ENCODE measurements at places on chromosomes 7 and 10.

- no peak for DNase-seq
These were observed 24.5 kb upstream of the PPP1R9A start for GRCh38 chr7:94882891-94883290.

DNA sequence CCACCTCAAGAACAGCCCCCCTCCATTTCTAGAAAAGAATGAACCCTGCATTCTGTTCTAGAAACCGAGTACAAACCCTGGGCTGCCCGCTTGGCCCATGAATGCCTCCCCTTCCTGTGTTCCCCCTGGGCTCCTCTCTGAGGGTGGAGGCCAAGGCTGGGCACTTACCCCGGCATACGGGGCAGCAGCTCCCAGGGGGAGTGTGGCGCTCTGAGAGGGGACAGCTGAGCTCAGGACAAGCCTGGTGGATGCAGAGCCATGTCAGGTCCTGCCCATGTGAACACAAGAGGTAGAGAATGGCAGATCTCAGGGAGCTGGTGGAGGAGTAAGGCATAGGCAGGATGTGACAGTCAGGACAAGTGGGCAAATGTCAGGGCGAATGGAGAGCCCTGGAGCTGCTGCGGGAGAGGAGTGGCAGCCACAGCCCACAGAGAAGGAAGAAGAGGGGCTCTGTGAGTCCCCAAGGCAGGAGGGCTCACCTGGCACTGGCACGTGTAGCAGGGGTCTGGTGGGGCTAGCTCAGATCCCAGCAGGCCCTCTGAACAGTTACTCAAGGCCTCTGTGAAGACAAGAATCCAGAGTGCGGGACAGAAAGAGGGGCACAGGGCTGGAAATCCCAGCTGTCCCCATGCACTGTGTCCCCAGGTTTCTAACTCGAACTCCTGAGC, 18.9 kb downstream of the ATP6V1F start:
- DNase-seq: no peak

GRCh38 chr7:78677391-78677790, 776.1 kb downstream of the MAGI2 start:
- no peak for DNase-seq

DNA sequence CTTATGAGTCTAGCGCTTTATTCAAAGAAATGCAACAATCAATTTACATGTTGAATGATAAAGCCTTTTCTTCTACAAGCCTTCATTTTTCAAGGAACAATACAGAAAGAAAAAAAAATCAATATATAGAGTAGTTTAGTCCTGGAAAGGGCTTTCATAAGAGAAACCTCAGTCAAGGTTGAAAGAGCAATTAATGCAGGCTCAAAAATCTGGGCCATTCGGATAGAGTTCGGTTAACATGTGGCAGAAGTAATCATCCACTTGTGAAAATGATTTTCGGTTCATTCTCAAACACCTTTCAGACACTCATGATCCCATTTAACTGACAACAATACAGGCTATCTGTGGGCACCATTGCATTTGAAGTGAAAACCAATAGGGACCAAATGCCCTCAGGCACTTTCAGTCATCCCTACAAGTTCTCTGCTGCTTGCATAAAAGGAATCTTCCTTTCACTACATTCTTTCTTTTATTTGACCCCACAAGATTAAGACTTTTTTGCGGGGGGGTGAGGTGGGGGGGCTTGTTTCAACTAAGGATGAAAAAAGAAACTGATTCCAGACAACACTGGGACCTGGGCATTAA, 177.9 kb downstream of the RNF133 start:
- DNase-seq: no peak

DNA sequence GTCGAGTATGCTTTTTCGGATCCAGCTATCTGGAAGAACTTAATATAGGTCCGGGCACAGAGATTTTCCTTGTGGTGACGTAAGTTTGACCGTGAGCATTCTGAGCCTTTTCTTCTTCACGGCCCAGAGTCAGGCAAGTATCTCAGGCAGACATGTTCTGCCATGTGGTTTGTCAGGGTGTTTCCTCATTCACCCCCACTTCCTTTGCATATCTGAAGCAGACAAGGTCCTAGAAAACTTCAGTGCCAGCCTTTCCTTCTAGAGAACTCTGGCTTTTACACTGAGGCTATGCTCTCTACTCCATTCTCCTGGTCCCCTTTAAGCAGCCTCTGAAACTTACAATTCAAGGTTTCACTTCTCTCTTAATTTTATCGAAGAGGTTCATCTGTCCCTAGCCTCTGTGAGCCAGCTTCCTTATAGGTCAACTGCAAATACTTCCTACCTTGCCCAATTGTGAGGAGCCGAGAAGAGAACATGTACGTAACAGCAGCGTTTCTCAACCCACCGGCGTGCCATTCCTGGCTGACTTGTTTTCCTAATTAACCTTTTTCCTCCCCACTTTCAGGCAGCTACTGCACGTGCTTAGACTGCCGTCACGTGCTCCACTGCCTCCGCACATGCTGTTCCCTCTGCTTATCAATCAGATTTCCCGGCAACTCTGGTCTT, 47.3 kb downstream of the CDCA7L start:
- no peak for DNase-seq

DNA sequence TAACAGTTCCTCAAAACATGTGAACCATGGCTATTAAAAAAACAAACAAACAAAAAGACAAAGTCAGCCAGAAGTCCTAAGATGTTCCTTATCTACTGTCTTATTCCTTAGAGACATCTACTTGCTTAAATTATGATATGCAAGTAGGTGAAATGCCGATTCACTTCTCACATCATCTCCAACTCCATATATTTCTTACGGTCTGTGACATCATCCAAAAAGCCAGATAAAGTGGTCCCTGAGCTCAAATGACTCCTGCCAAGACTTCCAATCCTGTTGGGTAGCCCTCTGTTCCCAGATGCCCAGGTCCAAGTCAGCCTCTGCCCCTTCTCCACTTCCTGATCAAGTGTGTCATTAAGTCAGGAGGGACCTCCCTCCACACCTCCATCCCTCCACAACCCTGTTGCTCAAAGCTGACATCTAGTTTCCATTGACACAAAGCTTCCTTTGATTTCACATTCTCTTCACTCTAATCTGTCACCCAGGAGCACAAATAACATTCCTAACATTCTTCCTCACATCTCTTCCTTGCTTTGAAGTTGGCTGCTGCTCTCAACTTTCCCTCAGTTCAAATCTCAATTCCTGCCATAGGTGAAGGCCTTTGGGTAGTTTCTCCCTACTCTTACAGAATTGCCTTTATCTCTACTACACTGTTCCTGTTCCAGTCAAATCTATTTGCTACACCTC, 56.1 kb upstream of the PDLIM1 start:
- no peak for DNase-seq

- no peak for DNase-seq
These were observed 83.4 kb upstream of the ANLN start for GRCh38 chr7:36306222-36306621.

GRCh38 chr10:99619090-99619800, 994 bp downstream of the SLC25A28 start:
- DNase-seq: peak; percentile 24

Data from NCI-H526 (cell line).